ENCODE measurements at places on chromosomes 12 and 14.

- peak; percentile 44 for DNase-seq
Measured at GRCh38 chr12:27571463-27571862, 47.5 kb downstream of the PPFIBP1 start.

DNA sequence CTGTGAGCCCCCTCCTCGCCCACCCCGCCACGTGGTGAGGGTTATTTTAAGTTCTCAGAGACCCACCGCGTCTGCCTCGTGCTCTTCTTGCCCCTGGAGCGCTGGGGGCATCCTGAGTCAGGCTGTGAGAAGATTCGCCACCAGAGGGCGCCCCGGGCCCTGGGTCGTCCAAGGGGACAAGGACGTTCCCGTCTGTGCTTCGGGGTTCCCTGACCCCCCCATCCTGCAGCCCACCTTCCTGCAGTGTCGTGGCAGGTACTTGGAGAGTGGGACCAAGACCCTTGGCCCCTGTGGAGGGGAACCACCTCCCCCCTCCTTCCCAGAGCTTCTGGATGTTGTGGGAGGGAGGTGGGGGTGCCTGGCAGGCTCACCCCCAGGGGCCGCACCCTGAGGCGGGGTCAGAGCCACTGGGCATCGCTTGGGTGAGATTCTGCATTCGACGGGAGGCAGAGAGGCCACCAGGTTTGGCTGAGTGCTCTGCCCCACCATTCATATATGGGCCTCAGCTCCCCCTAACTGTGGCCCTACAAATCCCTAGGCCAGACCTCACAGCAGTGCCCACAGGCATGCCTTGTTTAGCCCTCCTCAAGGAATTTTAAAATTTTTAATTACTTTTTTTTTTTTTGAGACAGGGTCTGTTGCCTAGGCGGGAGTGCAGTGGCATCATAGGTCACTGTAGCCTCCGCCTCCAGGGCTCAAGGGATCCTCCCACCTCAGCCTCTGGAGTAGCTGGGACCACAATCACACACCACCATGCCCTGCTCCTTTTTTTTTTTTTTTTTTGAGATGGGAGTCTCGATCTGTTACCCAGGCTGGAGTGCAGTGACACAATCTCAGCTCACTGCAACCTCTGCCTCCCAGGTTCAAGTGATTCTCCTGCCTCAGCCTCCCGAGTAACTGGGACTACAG lies 17.0 kb downstream of the RHOF start:
- peak; percentile 92 for DNase-seq

DNA sequence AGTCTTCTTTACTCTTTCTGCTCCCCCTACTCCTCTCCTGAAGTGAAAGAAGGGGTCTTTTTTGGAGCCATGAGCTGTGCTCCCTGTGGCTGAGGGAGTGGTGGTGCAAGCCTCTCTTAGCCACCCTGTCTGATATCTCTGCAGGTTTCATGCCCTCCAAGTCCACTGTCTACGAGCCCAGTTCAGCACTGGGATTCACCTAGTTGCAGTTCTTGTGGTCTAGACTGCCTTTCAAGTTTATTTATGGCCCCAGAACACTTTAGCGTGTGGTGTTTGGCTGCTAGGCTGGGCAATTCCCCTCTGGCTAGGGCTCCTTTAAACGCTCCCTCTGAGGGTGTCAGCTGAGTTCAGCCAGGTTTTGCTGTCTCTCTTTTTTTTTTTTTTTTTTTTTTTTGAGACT lies 908.6 kb downstream of the TRHDE start:
- no peak for DNase-seq

GRCh38 chr14:94367347-94368242 lies 20.8 kb downstream of the SERPINA1 start:
- DNase-seq = no peak

DNA sequence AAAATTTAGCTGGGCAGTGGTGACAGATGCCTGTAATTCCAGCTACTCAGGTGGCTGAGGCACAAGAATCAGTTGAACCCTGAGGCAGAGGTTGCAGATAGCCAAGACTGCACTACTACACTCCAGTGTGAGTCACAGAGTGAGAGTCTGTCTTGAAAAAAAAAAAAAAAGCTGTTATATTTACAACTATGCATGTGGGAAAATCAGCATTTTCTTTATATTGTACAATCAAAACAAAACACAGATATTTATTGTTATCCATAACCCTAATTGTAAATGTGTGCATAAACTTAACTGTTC lies 12.5 kb downstream of the C1R start:
- DNase-seq = no peak

- no peak for DNase-seq
Measured at GRCh38 chr12:109677279-109677691, 36.3 kb upstream of the FAM222A start.

DNA sequence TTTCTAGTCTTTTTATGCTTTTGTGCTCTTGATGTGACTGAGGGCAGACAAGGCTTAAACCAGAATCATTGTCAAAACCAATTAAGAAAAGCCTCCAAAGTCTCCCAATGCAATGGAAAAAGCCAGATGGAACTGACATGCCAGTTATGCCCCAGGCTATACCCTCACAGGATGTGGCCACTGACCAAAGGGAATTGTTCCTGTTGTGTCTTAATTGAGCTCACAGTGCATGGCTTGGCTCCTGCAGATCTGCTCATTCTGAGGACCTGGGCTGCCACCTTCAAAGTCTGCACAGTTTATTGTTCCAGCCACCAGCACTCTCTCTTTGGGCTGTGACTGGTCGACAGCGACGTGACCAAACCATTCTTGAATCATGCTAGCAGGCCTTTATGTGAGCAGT lies 17.1 kb upstream of the BICD1 start:
- no peak for DNase-seq

DNA sequence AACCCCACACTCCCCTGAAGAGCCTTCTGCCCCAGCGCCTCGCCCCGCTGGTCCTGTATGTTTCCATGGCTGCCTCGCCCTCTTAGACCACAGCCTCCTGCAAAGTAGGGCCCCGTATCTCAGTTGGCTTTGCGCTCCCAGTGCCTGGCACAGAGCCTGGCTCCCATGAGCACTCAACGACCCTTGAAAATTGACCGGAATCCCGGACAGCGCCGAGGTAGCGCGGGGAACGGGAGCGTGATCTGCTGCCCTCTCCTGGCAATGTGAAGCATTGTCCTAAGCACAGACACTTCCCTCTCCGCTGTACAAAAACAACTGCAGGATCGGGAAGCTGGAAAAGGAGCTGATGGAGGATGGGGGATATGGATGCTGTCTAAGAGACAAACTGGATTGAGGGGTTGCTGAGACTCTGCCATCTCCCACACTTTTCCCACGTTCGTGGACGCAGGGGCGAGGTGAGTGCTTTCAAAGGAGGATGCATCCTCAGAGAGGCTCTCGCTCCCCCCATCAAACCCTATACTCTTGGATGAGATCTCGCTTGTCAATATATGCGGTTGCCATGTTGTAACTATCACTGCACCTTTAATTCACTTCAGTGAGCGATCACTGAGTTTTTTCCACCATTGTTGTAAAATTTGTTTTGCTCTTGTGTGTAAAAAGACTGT lies 10.7 kb upstream of the FKBP4 start:
- peak; percentile 82 for DNase-seq

DNA sequence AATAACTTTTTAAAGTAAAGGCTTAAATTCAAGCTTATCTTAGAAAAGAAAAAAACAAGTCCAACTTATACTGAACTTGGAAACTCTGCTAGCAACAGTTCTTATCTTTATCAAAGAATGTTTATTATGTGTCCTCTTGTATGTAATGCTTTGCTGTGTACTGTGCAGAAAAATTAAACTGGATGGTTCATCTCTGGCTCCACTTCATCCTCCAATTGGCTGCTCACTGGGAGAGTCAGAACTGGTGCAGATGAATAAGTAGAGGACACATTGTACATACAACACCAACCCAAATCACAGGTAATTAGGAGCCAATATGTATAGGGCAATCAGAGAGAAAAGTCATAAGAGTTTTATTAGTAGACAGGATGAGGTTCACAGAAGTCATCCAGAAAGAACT lies 123.6 kb upstream of the NAP1L1 start:
- no peak for DNase-seq

DNA sequence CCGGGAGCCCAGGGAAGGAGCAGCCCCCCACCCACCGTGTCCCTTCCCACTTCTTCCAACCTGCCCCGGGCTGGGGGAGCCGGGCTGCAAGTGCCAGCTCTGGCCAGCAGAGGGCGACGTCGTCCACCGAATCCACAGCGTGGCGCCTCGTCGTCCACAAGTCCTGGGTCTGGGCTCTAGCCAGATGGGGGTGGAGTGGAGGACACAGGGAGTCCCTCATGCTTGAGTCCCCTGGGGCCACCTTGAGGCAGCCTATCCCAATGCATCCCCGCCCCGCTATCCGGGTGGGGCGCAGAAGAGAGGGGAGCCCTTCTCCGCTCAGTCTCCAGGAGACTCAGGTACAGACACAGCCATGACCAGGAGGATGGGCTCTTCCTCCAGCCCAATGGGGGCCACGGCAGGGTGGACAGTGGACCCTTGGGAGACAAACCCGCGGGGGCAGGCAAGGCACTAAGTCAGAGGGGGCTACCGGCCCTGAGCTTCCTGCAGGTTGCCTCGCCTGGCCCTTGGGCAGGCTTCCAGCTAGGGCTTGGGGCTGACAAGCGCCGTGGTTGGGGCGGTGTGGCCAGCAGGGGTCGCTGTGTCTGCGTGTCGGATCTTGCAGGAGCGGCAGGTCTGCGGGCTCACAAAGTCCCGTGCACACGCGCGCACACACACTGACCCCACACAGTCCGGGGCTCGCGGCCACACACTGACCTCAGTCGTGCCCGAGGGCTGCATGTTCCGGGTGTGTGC lies 5.5 kb downstream of the AQP5 start:
- peak; percentile 94 for DNase-seq

Measured in iPS-NIHi11 (cell line).